ENCODE measurements at places on chromosomes 4 and X. TPM values are rescaled to one million over a fixed set of nuclear protein-coding genes. Genes with fewer than 3 reads are reported as not detected.

GRCh38 chr4:17583941-17584340, 6.9 kb downstream of the LAP3 start:
- H3K4me3 ChIP-seq: no peak overlapping the region
- H3K4me1 ChIP-seq: peaks cover 20% of the 10 kb centered on the region
- H3K27ac ChIP-seq: peak overlapping the region; percentile 46
- H3K36me3 ChIP-seq: peaks cover 73% of the 10 kb centered on the region
- no peaks in the 10 kb centered on the region for H3K27me3 ChIP-seq

GRCh38 chr4:184850431-184851199, 24.8 kb upstream of the ACSL1 start:
- H3K27me3 ChIP-seq: peaks cover 5% of the 10 kb centered on the region
- DNase-seq: no peak
- H3K27ac ChIP-seq: no peak overlapping the region
- no peaks in the 10 kb centered on the region for H3K36me3 ChIP-seq
- peaks cover 16% of the 10 kb centered on the region for H3K4me1 ChIP-seq

DNA sequence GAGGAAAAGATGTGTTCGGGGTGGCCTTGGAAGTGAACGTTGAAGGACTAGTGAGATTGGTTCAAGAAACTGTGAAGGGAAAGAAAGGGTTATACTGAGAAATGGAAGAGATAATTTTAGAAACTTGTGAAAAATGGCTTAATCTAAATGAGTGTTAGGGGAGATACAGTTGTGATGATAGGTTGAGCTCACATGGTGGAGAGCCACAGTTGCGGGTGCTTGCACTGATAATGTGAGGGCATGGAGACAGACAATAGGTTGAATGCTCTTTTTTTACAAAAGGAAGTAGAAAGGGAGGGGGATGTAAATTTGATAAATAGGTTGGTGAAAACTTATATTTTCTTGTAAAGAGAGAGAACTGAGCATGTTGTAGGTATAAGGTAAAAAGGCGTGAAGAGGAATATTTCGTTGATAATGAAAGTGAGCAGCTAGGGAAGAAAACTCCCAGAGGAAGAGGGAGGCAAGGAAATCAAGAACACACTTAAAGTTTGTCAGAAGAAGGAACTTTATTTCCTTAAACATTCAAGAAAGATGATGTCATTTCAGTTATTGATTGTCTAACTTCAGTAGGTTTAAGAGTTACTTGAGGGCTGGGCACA, 8.2 kb downstream of the AREG start:
- no peak for DNase-seq
- no peaks in the 10 kb centered on the region for H3K27me3 ChIP-seq
- H3K4me1 ChIP-seq: no peaks in the 10 kb centered on the region
- no peak overlapping the region for H3K4me3 ChIP-seq
- no peaks in the 10 kb centered on the region for H3K36me3 ChIP-seq
- no peak overlapping the region for H3K27ac ChIP-seq

DNA sequence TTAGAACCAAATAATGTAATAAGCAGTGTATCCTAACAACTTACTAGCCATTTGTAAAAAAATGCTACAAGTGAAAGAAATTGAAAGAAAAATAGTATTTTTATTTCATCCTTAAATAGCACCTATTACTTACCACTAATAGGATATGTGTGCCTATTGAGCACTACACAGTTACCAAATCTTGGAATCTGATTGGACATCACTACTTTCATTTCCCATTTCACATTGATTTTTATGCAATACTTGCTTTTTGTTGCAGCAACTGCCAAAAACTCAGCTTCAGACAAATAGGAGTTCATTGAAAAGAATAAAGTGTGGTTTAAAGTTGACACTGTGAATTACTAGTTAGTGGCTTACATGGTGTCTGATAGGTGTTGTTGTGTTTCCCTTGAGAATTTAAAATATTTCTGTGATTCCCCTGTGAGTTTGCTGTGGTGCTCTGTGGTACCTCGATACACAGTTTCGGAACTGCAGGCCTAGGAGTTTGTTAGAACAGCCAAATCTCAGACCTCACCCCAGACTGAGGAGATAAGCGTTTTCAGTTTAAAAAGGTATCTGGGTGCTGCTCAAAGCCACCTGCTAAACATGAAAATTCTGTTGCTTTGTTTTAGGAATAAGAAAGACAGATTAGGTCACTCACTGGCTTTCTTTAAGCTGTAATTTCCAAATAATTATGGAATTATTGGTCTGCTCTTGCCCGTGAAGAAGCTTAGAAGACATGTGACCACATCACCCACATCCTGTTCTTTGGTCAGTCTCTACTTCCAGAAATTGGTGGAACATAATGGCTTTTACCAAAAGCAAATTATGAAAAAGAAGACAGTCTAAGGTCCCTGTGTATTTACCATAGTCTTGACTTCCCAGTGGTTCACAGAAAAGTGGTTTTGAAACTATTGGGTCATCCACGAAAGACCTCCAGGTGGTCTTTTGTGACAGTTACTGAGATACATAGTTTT, 97.8 kb downstream of the SYTL5 start:
- DNase-seq: no peak
- H3K36me3 ChIP-seq: no peaks in the 10 kb centered on the region
- H3K27ac ChIP-seq: no peak overlapping the region
- no peaks in the 10 kb centered on the region for H3K27me3 ChIP-seq
- no peaks in the 10 kb centered on the region for H3K4me1 ChIP-seq
- no peak overlapping the region for H3K4me3 ChIP-seq

DNA sequence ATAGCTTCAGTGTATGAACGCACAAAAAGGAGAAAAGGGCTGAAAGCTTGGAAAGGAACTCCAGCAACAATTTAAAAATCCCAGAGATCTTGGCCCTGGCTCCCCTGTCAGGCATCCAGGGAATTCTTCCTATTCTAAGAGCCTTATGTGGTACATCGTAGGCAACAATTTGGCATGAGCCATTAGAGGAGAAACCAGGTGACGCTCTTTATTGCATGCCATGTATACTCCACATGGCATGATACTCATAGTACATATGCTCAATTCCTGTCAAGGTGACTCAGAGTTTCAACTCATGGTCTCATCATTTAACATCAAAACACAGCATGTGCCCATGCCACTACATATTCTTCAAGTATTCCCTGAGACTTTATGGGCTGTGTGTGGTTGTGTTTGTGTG, 191.3 kb downstream of the OR13H1 start:
- H3K4me1 ChIP-seq: no peaks in the 10 kb centered on the region
- H3K27ac ChIP-seq: no peak overlapping the region
- no peak overlapping the region for H3K4me3 ChIP-seq
- DNase-seq: no peak
- H3K27me3 ChIP-seq: no peaks in the 10 kb centered on the region
- peaks cover 6% of the 10 kb centered on the region for H3K36me3 ChIP-seq

DNA sequence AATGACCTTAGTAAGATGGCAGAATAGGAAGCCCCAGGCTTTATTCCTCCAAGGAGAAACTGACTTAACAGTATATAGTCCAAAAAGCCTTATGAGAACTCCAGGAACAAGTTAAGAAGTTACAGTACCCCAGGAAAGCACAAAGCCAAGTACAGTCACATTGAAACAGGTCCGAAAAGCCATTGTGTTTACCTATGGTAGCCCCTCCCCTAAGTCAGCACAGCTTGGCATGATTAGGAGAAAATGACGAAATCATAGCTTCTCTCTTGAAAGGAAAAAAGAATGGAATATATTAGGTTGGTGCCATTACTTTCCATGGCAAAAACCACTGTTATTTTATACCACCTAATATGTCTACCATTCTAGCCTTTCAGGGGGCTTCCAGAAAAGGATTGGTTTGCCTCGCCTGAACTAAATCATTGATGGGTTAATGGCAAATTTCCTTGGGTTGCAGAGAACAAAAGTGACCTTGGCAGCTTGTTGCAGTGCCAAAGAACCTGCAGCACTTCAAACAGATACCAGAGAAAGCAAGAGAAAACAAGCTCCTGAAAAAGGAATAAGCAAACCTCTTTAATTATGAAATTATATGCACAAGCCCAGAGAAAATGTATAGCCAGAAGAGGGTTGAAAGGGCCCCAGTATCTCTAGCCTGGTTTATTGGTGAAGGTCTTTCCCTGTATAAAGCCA, 130.6 kb downstream of the PTCHD1 start:
- H3K4me1 ChIP-seq: no peaks in the 10 kb centered on the region
- no peak overlapping the region for H3K4me3 ChIP-seq
- no peak overlapping the region for H3K27ac ChIP-seq
- H3K27me3 ChIP-seq: no peaks in the 10 kb centered on the region

DNA sequence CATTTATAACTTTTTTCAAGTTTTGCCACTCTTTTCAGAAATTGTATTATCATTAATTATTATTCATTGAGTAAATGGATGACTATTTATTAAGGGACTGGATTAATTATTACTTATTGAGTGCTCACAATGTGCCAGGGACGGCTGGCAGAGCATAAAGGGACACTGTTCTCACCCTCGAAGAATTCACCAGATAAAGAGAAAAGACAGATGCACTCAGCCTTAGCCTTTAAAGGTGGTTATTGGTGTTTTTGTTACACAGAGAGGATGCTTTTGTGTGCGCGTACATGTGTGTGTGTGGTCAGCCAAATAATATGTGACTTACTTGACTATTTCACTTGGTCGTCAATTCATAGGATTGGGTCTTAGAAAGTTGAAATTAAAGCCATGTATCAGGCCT, 187.0 kb downstream of the ANTXR2 start:
- no peaks in the 10 kb centered on the region for H3K36me3 ChIP-seq
- H3K4me3 ChIP-seq: no peak overlapping the region
- no peak overlapping the region for H3K27ac ChIP-seq
- DNase-seq: no peak
- H3K4me1 ChIP-seq: no peaks in the 10 kb centered on the region

DNA sequence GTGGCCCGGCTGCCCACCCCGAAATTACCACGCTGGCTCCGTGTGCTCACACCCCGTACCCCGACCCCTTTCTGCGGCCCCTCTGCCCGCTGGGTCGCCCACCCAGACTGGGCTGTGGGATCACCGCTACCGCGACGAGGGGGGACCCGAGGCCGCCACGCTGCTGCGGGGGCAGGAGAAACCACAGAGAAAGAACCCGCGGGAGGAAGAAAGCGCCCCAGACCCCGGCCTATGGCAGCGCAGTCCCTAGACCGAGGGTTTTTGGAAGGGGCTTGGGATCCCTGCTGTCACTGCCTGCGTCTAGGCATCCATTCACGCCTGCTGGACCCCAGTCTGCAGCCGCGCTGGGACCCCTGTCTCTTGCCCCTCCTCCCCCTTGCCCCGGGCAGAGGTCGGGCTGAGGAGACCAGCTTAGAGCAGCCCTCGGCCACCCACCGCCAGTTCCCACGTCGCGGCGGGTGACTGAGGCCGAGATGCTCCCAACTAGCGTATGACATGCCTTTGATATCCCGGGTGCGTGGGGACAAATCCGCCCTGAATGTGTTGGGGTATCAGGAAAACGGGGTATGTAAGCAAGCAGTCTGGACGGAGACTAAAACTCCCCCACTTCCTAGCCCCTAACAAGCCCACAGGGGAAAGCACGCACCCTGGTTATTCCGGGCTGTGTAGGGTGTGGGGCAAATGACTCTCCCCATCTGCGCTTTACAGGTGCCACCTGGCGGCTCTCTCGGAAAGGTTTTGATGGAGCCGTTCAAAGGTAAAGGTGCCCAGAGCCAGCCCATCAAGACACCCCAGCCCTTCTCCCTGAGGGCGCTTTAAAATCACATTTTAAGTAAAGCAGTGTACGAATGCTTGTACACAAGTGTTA, 862 bp upstream of the INPP4B start:
- H3K27ac ChIP-seq: no peak overlapping the region
- DNase-seq: peak; percentile 83
- H3K36me3 ChIP-seq: no peaks in the 10 kb centered on the region
- peaks cover 5% of the 10 kb centered on the region for H3K4me1 ChIP-seq

DNA sequence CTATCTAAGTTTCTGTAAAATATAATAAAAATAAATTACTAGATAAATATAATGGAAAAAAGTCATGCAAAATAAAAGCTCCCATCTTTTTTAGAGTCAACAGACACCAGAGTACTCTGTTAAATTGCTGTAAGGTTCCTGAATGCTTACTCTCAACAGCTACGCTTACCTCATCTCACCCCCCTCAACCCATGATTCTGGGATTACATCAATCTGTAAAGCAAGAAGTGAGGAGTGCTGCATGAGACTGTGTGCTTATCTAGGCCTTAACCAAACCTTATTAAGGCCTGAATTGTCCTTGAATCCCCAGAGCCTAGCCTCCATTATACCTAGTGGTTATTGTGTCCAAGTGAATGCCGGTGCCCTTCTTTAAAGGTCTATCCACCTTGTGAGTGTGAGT, 735.8 kb downstream of the RPA4 start:
- no peaks in the 10 kb centered on the region for H3K27me3 ChIP-seq
- DNase-seq: no peak
- H3K36me3 ChIP-seq: no peaks in the 10 kb centered on the region
- no peak overlapping the region for H3K27ac ChIP-seq

Gene DUSP9
- not detected for total RNA-seq
